Endothelial cell (in vitro differentiated cells): ENCODE measurements at places on chromosomes 1 and 21. TPM values are rescaled to one million over a fixed set of nuclear protein-coding genes. Genes with fewer than 3 reads are reported as not detected.
A peak's percentile ranks its signal among the peaks of the same experiment; 100 is the strongest.

DNA sequence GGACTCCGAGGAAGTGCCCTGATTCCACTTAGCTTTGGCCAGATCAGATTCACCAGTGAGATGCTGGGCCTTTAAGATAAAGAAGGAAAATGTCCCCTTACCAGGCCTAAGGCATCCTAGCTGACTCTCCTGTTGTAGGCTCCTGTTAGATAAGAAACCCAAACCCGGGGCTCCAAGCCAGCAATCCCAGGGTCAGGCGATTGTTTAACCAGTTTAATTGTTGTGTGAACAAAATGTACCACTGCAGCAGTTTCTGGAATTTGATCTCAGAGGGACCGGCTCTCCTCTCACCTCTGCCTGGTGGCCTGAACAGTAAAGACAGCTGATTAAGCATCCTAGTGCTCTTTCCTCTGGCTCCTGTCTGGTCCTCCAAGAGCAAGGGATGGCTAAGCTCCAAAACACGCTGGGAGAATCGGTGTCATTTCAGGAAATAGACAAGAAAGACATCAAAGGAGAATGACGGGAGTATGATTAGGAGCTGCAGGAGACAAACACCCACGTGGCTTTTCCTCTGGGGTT is 9.3 kb upstream of the KLHDC8A start:
- no peak for DNase-seq

Gene TUFT1
- 11.2 TPM for total RNA-seq

- no peak for DNase-seq
Measured at GRCh38 chr1:206653715-206654459, 18.6 kb downstream of the DYRK3 start.

DNA sequence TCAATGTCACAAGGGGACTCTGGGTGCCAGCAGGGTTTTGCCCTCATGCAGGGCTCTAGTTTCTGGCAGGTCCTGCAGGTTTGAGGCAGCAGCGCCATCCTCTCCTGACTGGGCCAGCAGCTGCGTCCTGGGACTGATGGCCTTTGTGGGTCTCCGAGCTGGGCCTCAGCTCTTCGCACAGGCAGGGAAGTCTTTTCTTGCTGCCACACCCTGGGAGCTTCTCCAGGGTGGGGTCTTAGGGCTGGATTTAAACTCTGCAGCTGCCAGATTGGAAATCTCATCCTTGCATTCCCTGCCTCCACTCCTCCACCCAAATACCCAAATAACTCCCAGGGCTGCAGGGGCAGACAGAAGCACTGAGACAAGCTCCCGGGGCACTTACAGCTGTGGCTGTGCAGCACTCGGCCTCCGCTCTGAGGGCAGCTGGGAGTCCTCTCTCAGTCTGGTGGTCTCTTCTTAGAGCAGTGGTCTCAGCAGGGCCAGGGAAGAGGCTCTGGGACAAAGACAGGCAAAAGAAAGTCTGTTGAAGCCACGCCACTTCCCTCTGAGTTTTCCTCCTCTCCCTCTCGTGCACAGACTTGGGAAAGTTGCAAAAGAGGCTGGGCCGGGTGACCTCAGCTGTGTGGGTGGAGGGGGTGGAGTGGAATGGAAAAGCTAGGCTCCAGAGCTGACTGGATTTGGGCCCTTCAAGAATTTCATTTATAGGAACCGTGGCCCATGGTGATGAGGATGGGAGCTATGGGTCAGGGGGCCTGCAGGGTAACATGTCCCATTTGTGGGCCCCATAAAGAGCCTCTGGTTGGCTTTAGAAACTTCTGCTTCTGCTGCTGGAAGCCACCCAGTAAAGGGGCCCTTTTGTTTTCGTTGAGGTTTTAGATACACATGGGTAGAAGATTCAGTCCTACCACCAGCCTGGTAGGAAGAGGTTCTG is at the start of gene RAB7B:
Gene RAB7B (minus strand): TSS at position 525 of the 931 bp plus-strand sequence. CDS start 9,260 bp downstream, outside the sequence.
- DNase-seq: no peak

- no peak for DNase-seq
Measured at GRCh38 chr1:185444676-185445075, 127.6 kb upstream of the IVNS1ABP start.

DNA sequence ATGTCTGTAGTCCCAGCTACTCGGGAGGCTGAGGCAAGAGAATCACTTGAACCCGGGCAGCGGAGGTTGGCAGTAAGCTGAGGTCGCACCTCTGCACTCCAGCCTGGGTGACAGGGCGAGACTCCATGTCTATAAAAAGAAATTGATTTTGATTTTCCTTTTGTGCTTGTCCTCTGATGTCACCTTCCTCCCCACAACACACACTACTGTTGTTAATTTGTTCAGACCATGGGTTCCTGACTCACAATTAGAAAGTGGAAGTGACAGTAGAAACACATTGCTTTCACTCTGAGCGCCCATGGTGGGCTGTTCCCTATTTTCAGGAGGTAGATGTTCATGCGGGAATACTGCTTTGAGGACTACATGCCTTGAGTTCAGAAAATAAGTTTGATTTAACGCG is 165.5 kb upstream of the KCNJ6 start:
- DNase-seq: no peak

DNA sequence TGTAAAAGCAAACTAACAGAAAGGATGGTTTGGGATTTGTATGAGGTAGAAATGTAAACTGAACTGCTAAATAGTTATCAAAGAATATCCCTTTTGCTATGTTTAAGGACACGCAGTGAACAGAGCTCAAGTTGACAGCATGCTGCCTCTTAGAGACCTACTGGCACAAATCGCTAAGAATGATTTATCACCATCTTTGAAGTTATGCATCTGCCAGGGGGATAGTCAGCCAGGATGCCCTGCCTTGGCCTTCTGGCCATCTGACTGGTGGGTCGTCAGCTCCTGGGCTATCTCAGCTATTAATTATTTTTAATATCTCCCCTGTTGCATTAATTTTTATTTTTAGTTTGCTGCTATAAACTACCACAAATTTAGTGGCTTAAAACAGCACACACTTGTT is 334.8 kb upstream of the KAZN start:
- no peak for DNase-seq

GRCh38 chr1:42933610-42934491 is 24.8 kb downstream of the SLC2A1 start:
- no peak for DNase-seq

DNA sequence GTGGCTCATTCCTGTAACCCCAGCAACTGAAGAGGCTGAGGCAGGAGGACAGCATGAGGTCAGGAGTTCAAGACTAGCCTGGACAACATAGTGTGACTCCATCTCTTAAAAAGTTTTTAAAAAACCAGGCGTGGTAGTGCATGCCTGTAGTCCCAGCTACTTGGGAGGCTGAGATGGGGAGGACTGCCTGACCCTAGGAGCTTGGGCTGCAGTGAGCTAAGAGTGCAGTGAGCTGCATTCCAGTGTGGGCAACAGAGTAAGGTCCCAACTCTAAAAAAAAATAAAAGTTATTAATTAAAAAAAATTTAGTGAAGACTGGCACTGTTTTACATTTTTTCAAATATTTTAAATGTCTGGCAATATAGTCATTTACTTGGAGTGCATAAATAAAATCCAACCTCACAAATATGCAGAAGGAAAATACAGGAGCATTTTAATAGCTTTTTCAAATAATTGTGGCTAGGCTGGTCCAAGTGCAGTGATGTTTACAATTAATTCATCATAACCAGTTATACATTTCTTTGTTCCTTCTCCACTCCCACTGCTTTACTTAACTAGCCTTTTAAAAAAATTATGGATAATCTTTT is 10.8 kb downstream of the ZBTB8OS start:
- no peak for DNase-seq

DNA sequence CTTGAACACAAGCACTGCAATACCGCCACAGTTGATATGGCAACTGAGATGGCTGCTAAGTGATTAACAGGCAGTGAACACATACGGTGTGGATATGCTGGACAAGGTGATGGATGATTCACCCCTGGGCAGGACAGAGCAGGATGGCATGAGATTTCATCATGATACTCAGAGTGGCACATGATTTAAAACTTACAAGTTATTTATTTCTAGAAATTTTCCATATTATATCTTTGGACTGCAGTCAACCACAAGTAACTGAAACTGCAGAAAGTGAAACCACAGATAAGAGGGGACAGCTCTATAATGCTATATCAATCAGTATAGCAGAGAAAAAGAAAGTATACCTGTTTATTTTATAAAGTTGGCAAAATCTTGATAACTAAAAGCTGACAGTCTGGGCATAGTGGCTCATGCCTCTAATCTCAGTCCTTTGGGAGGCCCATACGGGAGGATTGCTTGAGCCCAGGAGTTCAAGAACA is 47.9 kb downstream of the PHACTR4 start:
- no peak for DNase-seq

DNA sequence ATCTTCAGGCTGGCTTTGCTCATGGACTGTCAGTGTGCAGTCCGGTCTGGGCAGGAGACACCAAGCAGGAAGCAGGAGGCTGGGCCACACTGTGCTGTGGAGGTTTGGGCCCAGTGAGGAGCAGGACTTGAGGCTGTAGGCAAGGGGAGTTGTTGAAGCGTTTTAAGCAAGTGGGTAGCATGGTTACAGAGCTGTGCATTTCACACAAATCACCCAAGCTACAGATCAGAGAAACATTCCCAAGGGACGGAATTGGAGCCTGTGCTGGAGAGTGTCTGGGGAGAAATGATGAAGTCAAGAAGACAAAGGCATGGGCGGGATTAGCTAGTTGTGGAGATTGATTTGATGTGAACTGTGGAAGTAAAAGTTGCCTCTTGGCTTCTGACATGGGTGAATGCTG is 60.9 kb downstream of the KIF21B start:
- no peak for DNase-seq

DNA sequence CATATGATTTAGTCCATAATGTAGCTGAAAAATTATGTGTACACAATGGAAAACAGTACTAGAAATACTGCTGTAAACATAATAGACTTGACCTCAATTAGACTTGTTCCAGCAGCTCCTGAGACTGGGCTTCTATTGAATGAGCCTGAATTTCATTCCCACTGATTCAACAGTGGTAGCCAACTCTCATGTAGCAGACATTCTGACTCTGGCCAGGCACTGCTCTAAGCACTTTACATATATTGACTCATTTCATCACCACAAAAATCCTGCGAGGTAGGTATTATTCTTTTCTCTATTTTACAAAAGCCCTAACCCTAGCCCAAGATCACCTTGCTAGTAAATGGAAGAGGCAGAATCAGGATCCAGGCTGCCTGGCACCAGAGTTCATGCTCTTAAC is 12.8 kb upstream of the CTSS start:
- DNase-seq: no peak

- DNase-seq: no peak
Measured at GRCh38 chr1:30864681-30865080, 43.9 kb downstream of the SDC3 start.

GRCh38 chr1:148160048-148160342 is 7.9 kb upstream of the NBPF11 start:
- DNase-seq: no peak

Gene FCGR1A
- not detected for total RNA-seq

Gene TPTE
- not detected for total RNA-seq

- DNase-seq: peak; percentile 46
Measured at GRCh38 chr1:29975036-29975694, 738.8 kb downstream of the PTPRU start.

DNA sequence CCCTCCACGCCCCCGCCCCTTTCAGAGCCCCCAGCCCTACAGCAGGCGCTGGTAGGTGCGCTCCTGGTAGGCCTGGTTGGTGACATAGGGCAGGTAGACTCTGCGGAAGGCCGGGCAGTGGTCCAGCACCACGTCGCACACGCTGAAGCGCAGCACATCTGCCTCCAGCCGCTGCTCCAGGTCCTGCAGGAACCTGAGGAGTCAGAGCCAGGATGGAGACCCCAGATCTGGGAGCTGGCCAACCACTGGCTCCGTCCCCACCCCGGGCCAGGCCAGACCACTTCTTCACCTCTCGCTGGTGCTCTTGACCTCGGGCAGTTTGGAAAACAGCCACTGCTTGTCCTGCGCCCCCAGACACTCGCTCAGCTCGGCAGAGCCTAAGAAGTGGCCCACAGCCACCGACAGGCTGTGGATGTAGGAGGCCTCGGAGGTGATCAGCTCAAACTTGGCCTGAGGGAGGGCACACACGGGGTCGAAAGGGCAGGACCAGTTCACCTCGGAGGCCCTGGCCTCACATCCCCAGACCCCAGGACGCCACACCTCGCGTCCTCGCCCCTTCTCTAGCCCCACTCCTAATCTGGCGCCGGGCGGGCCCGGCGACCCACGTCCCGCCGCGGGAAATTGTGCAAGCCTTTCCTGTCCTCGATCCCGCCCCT is 6.4 kb downstream of the ARHGEF19 start:
- DNase-seq: no peak

Gene IFNLR1
- 3.1 TPM for total RNA-seq

- DNase-seq: no peak
Measured at GRCh38 chr1:69295265-69295664, 272.5 kb upstream of the LRRC7 start.

Gene NPPA
- total RNA-seq: not detected

DNA sequence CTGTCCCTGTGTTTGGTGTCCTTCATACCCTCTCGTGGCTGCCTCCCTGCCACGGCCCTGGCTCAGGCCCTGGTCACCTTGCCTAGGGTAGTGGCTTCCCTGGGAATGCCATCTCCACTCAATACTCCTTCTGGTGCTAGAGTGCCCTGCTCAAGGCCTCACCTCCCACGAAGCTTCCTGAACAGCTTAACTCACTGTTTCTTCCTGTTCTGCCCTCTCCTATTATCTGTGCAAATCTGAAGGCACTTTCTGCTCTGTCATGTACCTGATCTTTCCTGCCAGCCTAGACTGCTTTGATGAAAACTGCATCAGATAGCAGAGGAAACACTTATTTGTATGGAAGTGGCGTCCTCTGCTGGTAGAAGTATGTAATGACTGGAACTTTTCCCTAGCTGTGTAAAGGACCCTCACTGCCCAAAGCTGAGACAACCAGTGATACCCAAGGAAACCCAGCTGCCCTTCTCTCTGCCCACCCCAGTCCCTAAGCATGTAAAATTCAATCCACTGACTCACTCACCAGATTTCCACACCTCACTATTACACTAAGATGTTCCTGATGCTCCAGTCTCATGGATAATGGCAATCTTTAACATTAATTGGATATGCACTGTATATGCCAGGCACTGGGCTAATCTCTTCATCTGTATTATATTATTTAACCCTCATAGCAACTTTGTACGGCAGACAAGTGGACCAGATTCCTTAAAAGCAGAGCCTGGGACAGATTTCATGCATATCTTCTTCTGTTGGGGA is 36.2 kb upstream of the BTG2 start:
- DNase-seq: peak; percentile 58
